Activated T-cell treated with anti-CD3 and anti-CD28 coated beads, Interleukin-2, amount 50 U/mL, for 24 hours (primary cell): ENCODE measurements at places on chromosomes 1 and 21.

DNA sequence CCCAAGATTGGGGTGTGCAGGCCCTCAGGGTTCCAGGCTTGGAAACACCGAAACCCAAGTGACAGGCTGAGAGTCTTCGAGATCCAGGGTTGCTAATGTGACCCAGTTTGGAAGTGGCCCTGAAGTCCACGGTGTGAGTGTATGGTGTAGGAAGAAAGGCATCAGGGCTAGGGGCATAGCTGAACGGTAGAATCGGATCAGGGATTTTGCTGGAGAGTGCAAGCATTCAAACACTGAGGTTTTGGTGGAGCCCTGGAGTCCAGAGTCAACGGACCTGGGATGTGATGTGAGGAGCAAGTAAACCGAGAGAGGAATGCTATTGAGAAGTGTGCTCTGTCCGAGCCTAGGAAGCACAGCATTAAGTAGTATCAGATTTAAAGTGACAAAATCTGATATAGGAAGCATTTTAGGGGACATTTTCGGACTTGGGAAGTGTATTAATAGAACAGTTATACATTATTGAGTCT is 958 bp downstream of the NFYC start:
- peaks cover 69% of the 10 kb centered on the region for H3K36me3 ChIP-seq
- DNase-seq = no peak
- peak overlapping the region; percentile 99 for H3K4me3 ChIP-seq
- no peaks in the 10 kb centered on the region for H3K27me3 ChIP-seq

- no peak overlapping the region for H3K4me3 ChIP-seq
- peaks cover 11% of the 10 kb centered on the region for H3K4me1 ChIP-seq
- H3K27me3 ChIP-seq = peaks cover 77% of the 10 kb centered on the region
- peak; percentile 9 for DNase-seq
- H3K36me3 ChIP-seq = no peaks in the 10 kb centered on the region
These were observed 1.2 kb upstream of the ADORA1 start for GRCh38 chr1:203126151-203126865.

- no peaks in the 10 kb centered on the region for H3K27me3 ChIP-seq
- H3K27ac ChIP-seq = peak overlapping the region; percentile 82
- no peaks in the 10 kb centered on the region for H3K36me3 ChIP-seq
- DNase-seq = no peak
These were observed 26.2 kb upstream of the CAP1 start for GRCh38 chr1:40014253-40014706.

DNA sequence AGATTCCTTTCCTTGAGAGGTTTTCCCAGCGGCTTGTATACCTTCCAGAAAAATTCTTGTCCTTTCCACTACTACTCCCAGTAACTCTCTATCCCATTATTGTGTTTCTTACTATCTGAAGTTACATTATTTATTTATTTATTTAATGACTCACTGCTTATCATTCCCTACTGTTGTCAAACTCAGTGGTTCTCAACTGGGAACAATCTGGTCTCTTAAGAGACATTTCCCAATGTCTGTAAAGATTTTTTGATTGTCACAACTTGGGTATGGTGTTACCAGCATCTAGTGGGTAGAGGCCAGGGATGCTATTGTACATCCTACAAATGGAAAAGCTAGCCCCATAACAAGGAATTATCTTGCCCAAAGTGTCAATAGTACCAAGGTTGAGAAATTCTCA is 771.5 kb upstream of the ADGRL2 start:
- no peak overlapping the region for H3K4me3 ChIP-seq
- no peaks in the 10 kb centered on the region for H3K27me3 ChIP-seq
- H3K36me3 ChIP-seq = no peaks in the 10 kb centered on the region

DNA sequence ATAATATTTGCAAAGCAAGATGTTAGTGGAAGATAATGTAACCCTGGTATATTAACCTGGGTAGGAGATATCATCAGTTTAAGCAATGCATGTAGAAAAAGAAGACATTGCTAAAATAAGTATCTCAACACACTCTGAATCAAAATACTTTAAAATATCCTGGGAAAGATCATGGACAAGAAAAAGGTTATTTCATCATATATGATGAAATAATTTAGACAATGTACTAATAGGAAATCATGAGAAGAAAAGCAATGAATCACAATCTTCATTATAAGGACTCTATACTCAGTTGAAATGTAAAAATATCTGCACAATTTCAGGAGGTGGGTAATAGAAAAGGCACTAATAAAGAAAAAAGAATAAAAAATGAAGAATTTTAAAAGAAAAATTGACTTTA is 158.8 kb downstream of the KCNT2 start:
- no peak overlapping the region for H3K27ac ChIP-seq
- no peaks in the 10 kb centered on the region for H3K4me1 ChIP-seq
- H3K27me3 ChIP-seq = no peaks in the 10 kb centered on the region
- no peaks in the 10 kb centered on the region for H3K36me3 ChIP-seq
- H3K4me3 ChIP-seq = no peak overlapping the region
- no peak for DNase-seq

- no peak overlapping the region for H3K4me3 ChIP-seq
- no peaks in the 10 kb centered on the region for H3K27me3 ChIP-seq
- H3K36me3 ChIP-seq = no peaks in the 10 kb centered on the region
These were observed 34.5 kb upstream of the CD1D start for GRCh38 chr1:158146165-158146564.

DNA sequence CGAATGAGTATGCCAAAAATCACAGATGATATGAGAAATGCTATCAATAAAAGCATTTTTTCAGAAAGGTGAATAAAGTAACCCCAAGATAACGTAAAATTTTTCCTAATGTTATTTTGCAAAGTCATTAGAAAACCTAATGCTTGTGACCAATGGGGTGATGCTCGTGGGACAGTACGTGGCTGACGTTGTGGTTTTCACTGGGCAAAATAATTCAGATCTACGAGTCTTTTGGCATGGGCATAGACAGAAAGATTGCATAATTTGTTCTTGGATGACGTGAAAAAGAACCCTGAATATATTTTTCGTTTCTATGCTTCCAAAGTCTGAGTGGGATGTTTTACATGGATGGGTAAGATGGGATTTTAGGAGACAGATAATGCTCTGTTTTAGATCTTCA is 71.0 kb downstream of the PBX1 start:
- H3K36me3 ChIP-seq = no peaks in the 10 kb centered on the region
- DNase-seq = no peak
- no peaks in the 10 kb centered on the region for H3K27me3 ChIP-seq
- H3K27ac ChIP-seq = no peak overlapping the region

- DNase-seq = no peak
- peaks cover 19% of the 10 kb centered on the region for H3K27me3 ChIP-seq
- no peak overlapping the region for H3K4me3 ChIP-seq
- H3K4me1 ChIP-seq = no peaks in the 10 kb centered on the region
These were observed 131.5 kb upstream of the ZNF644 start for GRCh38 chr1:91153341-91153740.

- DNase-seq = no peak
- H3K36me3 ChIP-seq = no peaks in the 10 kb centered on the region
- H3K27me3 ChIP-seq = no peaks in the 10 kb centered on the region
- peaks cover 4% of the 10 kb centered on the region for H3K4me1 ChIP-seq
These were observed 6.0 kb upstream of the TNFRSF25 start for GRCh38 chr1:6471970-6472368.

- H3K4me3 ChIP-seq = peak overlapping the region; percentile 87
- DNase-seq = peak; percentile 41
- peak overlapping the region; percentile 56 for H3K27ac ChIP-seq
- H3K36me3 ChIP-seq = peaks cover 20% of the 10 kb centered on the region
These were observed 1.5 kb downstream of the THEMIS2 start for GRCh38 chr1:27873671-27874384.

- peaks cover 57% of the 10 kb centered on the region for H3K27me3 ChIP-seq
- no peaks in the 10 kb centered on the region for H3K36me3 ChIP-seq
- H3K4me1 ChIP-seq = peaks cover 9% of the 10 kb centered on the region
These were observed at the start of gene TRIM58 for GRCh38 chr1:247857069-247857984. Gene TRIM58 (plus strand): TSS chr1:247857187. CDS start chr1:247857247, 60 bp downstream.

DNA sequence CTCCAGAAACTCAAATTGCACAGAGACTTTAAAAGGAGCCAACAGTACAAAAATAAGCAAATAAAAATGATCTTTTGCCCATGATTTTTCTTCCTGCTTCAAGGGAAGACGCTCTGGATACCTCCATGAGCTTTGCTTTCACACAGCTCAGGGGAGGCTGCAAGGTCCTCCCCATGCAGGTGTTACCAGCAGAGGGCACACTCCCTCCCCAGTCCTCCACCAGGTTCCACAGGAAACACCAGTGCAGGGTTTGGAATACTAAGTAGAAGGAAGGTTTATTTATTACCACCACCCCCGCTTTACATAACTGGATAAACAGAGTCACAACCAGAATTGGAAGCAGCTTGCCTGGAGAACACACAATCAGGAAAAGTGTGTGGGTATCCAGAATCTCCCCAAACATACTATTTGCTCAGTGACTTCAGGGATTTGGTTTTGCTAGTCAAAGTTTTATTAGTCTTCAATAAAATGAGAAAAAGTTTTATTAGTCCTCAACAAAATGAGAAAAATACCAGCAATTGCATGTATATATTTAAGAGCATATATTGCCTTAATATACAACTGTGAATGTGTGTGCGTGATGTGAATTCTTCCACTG is 37.3 kb downstream of the HSD3B1 start:
- H3K4me1 ChIP-seq = no peaks in the 10 kb centered on the region
- DNase-seq = no peak
- no peak overlapping the region for H3K27ac ChIP-seq
- no peaks in the 10 kb centered on the region for H3K36me3 ChIP-seq
- no peak overlapping the region for H3K4me3 ChIP-seq

- H3K27ac ChIP-seq = no peak overlapping the region
- no peaks in the 10 kb centered on the region for H3K4me1 ChIP-seq
- H3K27me3 ChIP-seq = no peaks in the 10 kb centered on the region
- H3K4me3 ChIP-seq = no peak overlapping the region
These were observed 41.0 kb downstream of the DEGS1 start for GRCh38 chr1:224223819-224224714.

DNA sequence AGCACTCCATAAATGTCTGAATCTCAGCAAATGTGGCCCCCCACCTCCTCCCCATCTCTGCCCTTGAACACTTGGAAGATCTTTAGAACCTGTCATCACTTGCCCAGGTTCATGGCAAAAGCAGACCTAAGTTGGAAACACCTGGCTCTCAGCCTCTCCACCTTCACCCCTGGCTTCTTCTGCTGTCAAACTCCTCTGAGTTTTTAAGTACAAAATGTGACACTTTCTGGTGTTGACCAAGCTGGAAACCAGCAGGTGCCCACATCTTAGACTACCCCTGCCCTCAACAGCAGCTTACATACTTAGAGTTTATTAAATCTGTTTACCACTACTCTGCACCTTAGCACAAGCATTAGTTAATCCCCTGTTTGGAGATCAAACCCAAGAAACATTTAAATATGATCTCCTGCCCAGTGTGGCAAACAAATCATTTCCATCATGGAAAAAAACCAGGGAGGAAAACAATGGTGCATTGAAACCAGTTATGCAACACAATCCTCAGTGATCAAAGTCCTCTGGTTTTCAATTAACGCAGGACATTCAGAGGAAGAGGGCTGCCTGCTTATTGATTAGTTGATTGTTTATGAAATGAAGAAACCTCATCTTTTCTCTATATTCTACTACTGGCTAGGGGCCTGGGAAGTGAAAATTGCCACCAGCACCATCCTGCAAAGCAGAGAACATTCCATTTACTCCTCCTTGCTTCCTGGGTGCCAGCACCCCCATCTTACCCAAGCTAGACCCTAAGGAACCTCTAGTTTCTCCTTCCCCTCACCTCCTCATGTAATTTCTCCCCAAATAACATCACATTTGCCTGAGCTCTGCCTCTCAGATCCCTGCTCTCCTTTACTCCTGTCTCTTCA is 139.4 kb upstream of the RAB4A start:
- DNase-seq = no peak
- no peak overlapping the region for H3K4me3 ChIP-seq
- peaks cover 72% of the 10 kb centered on the region for H3K4me1 ChIP-seq

- peaks cover 4% of the 10 kb centered on the region for H3K36me3 ChIP-seq
- H3K4me1 ChIP-seq = peaks cover 26% of the 10 kb centered on the region
- DNase-seq = no peak
- no peaks in the 10 kb centered on the region for H3K27me3 ChIP-seq
- H3K4me3 ChIP-seq = no peak overlapping the region
These were observed 7.7 kb downstream of the ZNF362 start for GRCh38 chr1:33263890-33264504.

- H3K27me3 ChIP-seq = no peaks in the 10 kb centered on the region
- DNase-seq = no peak
- no peak overlapping the region for H3K4me3 ChIP-seq
- H3K4me1 ChIP-seq = peaks cover 59% of the 10 kb centered on the region
These were observed 12.3 kb downstream of the ATP2B4 start for GRCh38 chr1:203638950-203639349.

DNA sequence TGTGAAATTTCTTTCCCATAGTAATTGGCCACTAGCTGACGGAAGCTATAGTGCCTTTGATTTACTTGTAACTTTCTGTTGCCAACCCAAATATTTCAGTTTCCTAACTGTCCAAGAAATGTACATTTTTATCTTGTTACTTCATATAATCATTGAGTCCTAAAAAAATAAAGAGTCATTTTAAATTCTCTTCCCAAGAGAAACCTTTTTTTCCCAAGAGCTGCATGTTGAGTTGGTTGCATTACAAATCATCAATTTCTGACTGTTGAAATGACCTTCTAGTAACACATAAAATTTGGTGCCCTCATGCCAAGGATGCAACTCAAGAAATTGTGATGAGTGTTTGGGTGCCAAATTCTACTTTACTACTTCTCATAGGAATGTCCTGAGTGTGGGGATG is 61.0 kb downstream of the HMCN1 start:
- no peaks in the 10 kb centered on the region for H3K4me1 ChIP-seq
- H3K27ac ChIP-seq = no peak overlapping the region
- H3K36me3 ChIP-seq = no peaks in the 10 kb centered on the region
- H3K4me3 ChIP-seq = no peak overlapping the region

GRCh38 chr1:72015006-72015405 is 267.3 kb downstream of the NEGR1 start:
- no peaks in the 10 kb centered on the region for H3K27me3 ChIP-seq
- no peaks in the 10 kb centered on the region for H3K4me1 ChIP-seq
- no peak for DNase-seq
- no peaks in the 10 kb centered on the region for H3K36me3 ChIP-seq

DNA sequence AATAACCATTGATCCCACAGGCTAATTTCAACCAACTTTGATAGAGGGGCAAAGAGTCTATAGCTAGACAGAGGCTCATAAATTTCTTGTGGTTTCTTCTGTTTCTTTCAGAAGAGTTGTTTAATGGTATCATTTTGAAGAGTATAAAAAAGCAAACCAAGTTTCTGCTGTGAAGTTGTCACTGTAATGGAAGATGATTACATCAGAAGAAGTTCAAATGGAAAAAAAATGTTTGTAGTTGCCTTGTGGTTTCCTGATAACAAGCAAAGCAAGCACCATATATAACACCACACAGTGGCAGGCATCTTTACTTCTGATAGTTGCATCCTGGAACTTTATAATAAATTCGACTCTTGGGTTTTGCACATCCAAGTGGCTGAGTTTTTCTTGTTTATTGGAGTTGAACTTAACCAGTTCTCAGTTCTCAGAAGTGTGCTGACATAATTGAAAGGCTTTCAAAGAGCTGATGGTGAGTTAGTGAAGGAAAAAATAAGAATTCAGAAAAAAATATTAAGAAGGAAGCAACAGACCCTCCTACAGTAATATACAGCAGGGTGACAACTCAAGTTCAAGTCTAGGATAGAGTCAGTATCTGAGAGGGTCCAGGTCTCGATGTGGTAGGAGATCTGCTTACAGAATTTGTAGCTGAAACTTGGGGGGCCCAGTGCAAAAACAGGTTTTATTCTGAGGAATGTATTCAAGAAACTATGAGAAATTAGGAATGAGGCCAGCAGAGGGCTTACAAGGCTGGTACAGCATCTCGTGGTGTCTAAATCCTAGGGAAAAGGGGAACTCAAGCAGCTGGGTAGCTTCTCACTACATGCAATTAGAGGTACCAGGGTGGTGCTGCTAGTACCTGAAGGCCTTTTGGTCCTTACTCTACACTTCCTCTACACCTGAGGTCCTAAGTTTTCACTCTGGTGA is 123.5 kb downstream of the CRB1 start:
- peak overlapping the region; percentile 79 for H3K27ac ChIP-seq
- no peak overlapping the region for H3K4me3 ChIP-seq
- peaks cover 35% of the 10 kb centered on the region for H3K4me1 ChIP-seq
